Naive thymus-derived CD4-positive, alpha-beta T cell (primary cell): ENCODE measurements at places on chromosomes 1 and 21. TPM values are rescaled to one million over a fixed set of nuclear protein-coding genes. Genes with fewer than 3 reads are reported as not detected.

The LCE6A gene
- polyA plus RNA-seq: not detected

GRCh38 chr1:173954179-173954578, 37.1 kb upstream of the SERPINC1 start:
- DNase-seq: no peak

The CFHR2 gene
- not detected for polyA plus RNA-seq

DNA sequence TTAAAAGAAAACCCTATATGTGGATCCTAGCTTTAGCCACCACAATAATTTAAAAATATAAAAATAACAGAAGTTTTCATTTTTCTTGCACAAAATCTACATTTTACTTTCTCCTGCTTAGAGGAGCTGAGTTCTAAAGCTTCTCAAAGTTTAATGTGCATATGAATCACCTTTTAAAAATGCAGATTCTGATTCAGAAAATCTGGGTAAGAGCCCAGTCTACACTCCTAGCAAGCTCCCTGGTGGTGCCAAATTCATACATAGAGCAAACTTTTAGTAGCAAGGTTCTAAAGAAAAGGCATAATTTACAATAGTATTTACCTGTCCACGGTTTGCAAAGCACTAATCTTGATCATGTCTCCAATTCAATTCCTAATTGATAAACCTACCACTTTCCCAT, 19.3 kb downstream of the RSBN1 start:
- no peak for DNase-seq

- no peak for DNase-seq
Observed at GRCh38 chr1:181124291-181124751, 35.8 kb downstream of the IER5 start.

- no peak for DNase-seq
Observed at GRCh38 chr1:212600071-212600915, 8.3 kb upstream of the ATF3 start.

DNA sequence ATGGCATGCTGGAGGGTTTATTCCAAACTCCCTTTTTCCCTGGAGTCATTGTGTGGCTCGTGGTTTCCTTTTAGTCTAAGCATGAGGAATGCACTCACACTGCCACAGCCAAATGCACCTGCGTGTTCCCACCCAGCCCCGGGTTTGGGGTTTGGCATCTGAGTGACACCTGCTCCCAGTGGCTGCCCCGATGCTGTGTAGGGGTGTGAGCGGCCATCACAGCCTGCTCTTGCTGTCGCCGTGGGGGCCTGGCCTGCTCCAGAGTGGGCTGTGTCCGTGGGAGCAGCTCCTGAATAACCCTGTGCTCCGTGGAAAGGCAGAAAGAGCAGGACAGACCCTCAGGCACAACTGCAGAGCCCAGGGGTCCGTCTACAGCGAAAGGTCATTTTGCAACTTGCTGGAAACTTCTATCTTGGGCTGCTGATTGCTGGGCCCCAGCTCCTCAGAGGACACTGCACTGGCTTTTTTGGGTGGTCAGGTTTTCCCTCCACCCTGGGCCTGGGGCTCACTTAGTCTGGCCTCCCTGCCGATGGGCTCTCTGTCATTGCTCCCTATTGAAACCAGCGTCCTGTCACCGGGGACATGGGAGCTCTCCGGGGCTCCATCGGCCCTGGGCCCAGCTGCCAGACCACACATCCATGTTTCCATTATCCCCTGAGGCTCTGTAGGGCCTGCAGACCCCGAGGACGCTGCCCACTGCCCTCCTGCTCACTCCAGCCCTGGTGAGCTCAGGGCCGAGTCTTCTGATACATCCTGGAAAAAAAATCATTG, 74.1 kb downstream of the AJAP1 start:
- DNase-seq: no peak

- no peak for DNase-seq
Observed at GRCh38 chr21:43703035-43703880, 15.7 kb upstream of the PDXK start.

DNA sequence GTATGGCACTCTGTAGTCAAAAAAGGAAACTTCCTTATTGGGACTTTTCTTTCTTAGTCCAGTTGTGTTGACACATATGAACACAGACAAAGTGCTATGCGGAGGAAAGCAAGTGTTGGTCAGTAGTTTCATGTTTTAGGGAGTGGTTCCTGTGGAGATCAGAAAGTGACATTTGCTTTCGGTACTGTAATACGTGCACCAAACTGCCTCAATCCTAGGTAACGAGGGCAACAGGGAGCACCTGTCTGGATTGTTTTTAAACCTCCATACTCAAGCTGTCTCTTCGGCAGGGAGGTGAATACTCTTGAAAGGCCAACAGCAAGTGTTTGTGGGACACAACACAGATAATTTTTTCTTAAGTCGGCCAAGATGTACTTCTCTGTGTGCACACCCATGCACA, 9.1 kb downstream of the RHOU start:
- DNase-seq: no peak

The SOAT1 gene
- 77.7 TPM for polyA plus RNA-seq

DNA sequence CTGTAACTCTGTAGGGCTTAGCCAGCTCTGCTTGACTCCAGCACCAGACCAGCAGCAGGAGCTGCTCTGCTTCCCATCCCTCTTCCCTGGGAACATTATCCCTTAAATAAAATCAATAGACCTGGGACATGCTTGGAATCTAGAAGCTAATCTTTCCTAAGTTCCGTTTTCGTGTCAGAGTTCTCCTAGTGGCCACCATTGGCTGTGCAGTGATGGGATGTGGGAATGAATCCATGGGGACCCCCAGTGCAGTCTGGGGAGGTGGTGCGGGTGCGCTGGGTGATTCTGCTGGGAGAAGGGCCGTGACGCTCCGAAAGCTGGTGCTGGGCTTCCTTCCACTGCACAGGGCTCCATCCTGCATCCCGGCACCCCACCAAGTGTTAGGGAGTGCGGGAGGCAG, 202.7 kb downstream of the CAMTA1 start:
- no peak for DNase-seq

- no peak for DNase-seq
Observed at GRCh38 chr1:191869790-191870312, 288.4 kb upstream of the RGS18 start.

DNA sequence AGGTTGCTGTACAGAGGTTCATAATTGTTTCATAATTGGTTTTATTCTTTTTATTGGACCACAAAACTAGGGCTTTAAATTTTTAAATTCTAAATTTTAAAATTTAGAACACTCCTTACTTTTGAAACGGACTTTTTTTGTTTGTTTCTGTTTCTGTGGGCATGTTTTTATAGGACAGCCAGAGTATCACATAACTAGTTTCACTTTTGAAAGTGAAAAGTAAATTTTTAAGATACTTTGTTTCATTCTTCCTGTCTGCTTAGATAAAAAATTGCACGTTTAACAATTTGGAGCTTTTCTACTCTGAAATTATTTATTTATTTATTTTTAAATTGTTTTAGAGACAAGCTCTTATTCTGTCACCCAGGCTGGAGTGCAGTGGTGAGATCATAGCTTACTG, 29.7 kb downstream of the MDM4 start:
- DNase-seq: no peak

- DNase-seq: no peak
Observed at GRCh38 chr21:36223451-36223850, 66.8 kb downstream of the DOP1B start.

DNA sequence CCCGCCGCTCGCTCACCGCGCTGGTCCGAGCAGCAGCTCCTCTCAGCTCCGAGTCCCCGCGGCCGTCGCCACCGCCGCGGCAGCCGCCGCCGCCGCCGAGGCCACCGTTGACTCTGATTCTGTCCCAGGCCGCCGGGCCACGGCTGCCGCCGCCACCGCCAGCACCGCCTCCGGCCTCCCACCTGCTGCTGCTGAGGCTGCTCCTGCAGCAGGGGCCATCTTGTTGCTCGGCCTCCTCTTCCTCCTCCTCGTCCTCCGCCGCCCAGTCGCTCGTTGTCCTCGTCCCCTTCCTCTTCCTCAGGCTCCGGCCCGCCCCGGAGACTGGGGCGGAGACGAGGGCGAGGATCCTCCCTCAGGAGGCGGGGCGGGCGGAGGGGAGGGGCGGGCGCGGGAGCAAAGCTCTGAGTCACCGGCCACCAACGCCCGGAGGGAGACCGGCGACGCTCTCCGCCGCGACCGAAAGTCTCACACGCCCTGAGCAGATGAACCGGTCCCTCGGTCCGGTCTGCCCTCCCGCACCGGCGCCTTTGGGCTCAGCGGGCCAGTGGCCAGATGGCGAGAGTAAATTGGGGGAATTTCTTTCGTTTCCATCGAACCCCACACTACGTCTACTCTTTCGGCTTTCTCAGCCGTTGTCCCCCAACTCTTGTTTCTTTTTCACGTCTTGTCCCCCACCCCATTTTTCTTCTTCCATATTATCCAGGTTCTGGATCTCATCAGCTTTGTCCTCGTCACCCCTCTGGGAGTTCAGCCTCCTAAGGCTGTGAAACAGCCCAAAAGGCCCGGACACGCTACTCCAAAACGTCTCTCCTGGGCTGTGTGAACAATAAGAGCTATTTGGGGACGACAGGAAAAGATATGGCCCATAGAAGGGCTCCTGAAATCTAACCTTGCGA, at the start of gene RC3H1:
TSS of gene RC3H1 (minus strand) at position 278 of the 896 bp plus-strand sequence. CDS start 29,372 bp downstream, outside the sequence.
- peak; percentile 85 for DNase-seq
